NCI-H69 (cell line): ENCODE measurements at places on chromosomes 2 and 18.
A peak's percentile ranks its signal among the peaks of the same experiment; 100 is the strongest.

- DNase-seq: peak; percentile 52
Observed at GRCh38 chr18:34189656-34190435, 34.9 kb downstream of the NOL4 start.

- no peak for DNase-seq
Observed at GRCh38 chr2:125169022-125169763, 1144.1 kb downstream of the CNTNAP5 start.

DNA sequence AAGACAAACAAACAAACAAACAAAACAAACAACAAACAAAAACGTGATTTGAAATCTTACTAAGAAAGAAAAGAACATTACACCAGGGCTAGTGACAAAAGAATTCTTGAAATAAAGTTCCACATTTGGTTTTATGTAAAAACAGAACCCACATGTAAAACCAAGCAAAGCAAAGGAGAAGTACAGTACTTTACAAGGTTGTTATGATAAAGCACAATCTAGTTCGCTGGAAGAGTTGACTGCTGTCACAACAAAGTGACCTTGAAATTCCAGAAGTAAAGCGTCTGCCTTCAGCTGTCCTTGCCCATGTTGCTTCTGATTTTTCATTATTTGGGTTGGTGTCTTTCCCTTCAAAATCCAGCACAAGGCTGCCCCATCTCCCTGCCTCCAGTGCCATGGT lies 94.8 kb upstream of the CYRIA start:
- no peak for DNase-seq

GRCh38 chr2:160664603-160665140 lies 171.1 kb upstream of the RBMS1 start:
- DNase-seq: no peak

DNA sequence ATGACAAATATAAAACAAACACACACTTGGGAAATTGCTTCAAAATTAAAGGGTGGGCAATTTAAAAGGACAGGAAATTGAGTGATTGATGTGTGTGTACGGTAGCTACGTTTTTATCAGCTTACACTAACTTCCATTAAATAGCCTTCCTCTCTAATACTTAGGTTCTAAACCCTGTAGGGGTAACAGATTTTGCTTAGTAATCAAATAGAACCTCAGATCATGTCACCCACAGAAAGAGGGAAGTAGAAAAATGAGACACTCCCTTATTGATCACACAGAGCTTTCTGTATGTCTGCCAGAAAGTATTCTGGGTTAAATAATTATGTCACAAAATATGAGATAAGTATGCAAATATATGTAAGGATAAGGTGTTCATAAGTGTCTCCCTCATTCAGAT lies 93.3 kb downstream of the ICA1L start:
- DNase-seq: no peak

GRCh38 chr2:47639467-47639866 lies 143.5 kb upstream of the MSH6 start:
- DNase-seq: no peak

DNA sequence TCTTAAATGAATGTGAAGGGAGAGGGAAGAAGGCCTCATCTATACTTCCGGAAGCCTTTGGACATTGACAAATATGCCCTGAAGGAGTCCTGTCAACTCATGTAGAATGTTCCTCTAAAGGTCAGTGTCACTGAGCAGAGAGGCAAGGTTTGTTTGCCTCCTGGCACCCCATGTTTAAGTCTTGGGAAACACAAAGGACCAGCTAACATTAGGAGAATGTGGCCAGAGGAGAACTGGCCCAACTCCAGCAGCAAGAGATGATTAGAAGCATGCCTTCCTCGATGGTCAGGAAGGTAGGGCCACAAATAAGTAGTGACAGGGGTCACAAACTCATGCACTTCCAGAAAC lies 5.7 kb downstream of the DYSF start:
- DNase-seq: no peak

DNA sequence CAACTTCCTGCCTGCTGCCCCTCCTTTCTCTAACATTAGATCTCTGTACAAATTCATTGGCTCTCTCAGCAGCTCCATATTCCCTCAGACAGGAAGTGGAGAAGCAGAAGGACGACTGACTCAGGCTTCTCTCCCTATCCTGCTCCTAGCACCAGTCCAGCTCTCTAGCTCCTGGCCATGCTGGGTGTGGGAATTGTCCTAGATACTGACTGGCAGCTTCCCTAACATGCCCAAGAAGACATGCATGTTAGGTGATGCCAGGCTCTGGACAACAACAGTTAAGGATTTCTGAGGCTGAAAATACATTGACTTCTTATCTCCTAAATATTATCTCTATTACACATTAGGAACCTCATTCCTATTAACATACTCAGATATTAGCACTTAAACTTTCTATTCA lies 292.9 kb downstream of the IKZF2 start:
- DNase-seq: no peak

DNA sequence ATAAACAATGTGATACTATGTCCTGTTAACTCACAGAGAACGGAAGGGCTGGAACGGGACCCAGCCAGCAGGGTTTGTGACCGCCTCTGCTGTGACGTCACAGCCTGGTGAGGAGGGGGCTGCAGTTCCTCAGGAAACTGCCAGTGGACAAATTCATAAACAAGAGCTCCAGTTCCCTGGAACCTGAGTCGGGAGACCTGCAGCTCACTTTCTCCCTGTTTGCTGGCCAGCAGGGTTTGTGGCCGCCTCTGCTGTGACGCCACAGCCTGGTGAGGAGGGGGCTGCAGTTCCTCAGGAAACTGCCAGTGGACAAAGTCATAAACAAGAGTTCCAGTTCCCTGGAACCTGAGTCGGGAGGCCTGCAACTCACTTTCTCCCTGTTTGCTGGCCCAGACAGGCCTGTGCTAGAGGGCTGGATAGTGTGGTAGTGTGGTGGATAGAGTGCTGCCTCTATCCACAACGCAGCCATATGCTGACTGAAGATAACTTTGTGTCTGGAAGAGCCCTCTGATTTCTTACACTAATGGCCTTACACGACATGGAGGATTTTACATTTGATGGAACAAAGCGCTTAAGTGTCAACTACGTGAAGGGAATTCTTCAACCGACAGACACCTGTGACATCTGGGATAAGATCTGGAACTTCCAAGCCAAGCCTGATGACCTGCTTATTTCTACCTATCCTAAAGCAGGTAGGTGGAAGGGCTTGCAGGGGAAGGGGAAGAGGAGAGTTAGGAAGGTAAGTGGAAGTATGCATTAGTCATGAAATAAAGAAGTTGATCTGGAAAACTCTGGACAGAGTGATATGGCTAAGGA lies at the start of gene SULT1C4:
Gene SULT1C4 (plus strand): TSS at position 140 of the 816 bp plus-strand sequence. CDS start 384 bp downstream, at position 524.
- peak; percentile 58 for DNase-seq

DNA sequence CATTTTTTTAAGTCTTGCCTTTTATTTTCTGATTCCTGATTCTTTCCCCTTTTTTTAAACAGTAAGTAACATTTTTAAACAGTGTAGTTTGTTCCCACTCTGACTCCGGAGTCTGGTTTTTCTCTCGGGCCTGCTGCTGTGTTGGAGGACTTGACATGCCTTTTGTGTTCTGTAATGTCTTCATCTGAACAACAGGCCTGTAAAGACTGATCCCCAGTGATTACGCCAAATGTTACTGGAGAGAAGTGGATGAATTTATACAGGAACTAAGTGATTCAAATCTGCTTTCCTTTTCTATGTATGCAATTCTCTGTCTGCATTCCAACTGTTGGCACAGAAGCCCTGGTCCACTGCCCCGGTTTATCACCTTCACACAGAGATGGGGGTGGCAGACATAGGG lies 54.3 kb upstream of the RMDN2 start:
- no peak for DNase-seq

GRCh38 chr2:144456680-144457079 lies 63.2 kb downstream of the ZEB2 start:
- no peak for DNase-seq

DNA sequence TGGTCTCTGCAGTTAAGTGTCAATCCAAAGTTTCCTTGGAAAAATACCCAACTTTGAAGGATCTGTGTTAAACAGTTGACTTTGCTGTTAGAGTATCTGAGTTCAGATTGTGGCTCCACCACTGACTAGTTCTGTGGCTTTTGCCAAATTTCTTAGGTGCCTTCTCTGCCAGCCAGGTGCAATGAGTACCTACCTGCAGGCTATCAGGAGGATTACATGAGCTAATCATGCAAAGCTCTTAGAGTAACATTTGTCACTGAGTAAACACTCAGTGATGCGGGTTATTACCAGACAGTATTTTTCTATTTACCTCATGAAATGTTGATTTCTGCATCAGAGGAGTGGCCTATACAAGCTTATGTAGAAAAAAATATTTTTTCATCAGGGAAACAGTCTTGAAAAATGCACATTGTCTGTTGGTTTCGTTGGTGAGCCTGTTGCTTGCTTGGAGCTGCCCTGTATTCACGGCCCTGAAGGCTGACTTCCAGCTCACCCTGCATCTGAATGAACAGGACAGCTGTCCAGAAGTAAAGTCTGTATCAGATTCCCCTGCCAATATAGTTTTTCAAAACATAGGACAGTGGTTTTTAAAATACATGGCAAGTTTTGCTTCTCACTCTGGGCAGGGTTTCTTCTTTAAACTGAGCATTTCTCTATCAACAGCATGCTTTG lies 235.1 kb downstream of the CDCA7 start:
- DNase-seq: no peak

DNA sequence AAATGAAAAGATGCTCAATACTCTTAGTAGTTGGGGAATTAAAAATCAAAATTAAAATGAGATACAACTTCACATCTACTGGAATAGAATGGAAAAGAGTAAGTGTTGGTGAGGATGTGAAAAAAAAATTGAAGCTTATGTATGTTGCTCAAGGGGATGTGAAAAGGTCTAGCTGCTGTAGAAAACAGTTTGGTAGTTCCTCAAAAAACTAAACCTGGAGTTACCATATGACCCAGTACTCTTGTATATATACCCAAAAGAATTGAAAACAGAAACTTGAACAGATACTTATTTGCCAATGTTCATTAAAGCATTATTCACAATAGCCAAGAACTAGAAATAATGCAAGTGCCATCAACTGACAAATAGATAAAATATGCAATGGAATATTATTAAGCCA lies 208.4 kb downstream of the FIGN start:
- no peak for DNase-seq

GRCh38 chr18:23135550-23136325 lies 453 bp downstream of the CABLES1 start:
- no peak for DNase-seq

DNA sequence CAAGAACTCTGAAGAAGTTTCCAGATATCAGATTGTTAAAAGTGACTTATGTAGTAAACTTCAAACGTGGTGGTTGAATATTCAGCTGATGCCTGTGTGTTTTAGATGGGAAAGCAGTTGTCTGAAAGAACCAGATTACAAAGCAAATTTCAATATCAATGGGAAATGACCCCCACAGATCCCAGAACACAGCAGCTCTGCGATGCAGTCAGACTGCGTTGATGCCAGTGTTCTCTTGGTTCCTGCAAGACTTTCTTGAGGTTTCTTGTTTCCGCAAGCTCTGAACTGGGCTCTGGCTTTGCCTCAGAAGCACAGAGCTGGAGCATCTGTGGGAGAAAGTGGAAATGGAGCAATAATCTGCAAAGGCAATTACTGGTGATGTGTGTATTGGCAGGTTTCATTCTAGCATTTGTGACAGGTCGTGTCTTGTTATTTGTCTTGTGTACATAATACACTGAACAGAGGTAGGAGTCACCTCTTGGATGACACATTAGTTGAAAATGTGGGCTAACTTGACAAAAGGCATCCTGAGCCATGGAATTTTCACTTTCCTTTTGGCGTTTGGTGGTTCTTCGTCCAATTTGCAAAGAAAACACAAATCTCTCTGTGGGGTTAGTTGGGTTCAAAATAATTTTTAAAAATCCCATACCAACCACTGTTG lies 10.8 kb upstream of the LYPD6B start:
- DNase-seq: peak; percentile 8

DNA sequence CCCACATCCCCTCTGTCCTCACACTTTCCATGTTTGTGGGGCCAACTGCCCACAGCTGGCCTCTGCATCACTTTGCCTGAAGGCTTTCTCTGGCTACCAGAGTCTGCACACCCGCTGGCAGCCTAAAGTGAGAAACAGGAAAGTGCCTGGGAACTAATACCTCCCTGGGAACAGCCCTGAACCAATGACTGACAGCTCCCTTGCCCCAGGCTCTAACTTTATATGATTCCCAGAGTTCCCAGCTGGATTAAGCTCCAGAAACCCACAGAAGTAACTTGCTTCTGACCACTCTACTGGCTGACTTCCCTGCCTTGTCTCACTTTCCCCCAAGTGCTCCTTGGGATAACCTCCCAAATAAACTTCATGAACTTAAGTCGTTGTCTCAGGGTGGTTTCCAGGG lies 159.6 kb upstream of the LMAN1 start:
- DNase-seq: no peak

- DNase-seq: no peak
Observed at GRCh38 chr18:76766429-76766828, 55.9 kb upstream of the ZNF236 start.

- no peak for DNase-seq
Observed at GRCh38 chr2:108239786-108240185, at the start of gene SULT1C3. Gene SULT1C3 (plus strand): TSS chr2:108239968. CDS start chr2:108247195, 7,227 bp downstream.

DNA sequence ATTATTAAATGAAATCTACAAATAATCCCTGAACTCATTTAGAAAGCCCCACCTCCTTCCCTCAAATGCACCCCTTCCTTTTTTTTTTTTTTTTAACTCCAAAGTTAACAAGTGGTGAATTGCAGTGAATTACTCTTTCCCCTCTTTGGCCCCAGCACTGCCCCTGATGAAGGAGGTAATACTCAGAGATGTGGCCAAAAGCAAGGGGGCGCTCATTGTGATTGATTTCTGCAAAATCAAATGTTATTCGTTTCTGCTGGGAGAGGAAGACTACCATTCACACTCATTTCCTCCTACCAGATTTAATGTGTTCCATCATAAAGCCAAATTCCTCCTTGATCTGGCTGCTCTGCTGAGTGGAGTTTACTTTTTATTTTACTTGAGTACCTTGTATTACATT lies 259.4 kb downstream of the GPD2 start:
- DNase-seq: no peak

DNA sequence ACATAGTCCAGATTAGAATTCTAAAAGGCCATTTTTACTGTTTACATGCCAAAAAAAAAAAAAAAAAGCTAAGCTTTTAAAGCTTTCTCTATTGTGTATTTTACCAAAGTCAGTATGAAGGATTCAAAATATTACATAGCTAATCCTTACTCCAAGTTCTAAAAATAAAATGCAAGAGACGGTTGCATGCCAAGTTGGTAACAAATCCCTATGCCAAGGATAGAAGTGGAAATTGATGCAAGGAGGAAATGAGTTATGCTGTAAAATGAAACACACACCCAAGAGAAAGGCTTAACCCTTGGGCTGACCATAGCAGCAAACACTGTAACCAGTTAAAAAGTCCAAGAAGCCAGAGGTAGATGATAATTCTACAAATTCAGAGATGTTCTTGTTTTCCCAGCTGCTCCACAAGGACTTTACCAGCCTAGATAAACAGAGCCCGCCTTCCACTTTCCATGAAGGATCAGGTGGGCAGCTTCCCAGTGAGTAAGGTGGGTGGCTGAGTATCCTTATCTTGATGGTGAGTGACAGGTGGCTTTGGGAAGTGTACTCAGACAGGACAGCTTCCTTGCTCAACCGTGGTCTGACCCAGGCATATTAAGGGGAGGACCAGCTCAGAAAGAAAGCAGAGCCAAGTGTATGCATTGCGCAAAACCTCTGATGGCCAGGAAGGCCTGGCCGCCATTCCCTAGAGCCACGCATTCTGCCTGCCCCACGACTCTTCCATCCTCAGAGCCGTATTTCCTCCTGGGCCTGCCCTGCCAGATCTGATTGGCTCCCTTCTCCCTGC lies 34.4 kb downstream of the ATP8B1 start:
- no peak for DNase-seq
